ENCODE measurements at places on chromosomes 1 and 21.

GRCh38 chr1:36284517-36284916 is 21.7 kb upstream of the SH3D21 start:
- no peak for DNase-seq

- no peak for DNase-seq
These were observed 81.7 kb downstream of the DNM3 start for GRCh38 chr1:171922999-171923398.

GRCh38 chr21:34345892-34346291 is 17.9 kb upstream of the KCNE2 start:
- no peak for DNase-seq

- DNase-seq, result no peak
These were observed 8.4 kb downstream of the MX2 start for GRCh38 chr21:41369920-41370839.

- DNase-seq, result no peak
These were observed 182.3 kb downstream of the CAMTA1 start for GRCh38 chr1:6967431-6968111.

GRCh38 chr1:151590961-151591360 is 20.9 kb upstream of the SNX27 start:
- no peak for DNase-seq

- DNase-seq, result peak; percentile 47
These were observed at the start of gene JAM2 for GRCh38 chr21:25638660-25639550. TSS of gene JAM2 (plus strand) at chr21:25639258. CDS start at chr21:25639822, 564 bp downstream.

GRCh38 chr1:218392780-218393179 is 47.6 kb downstream of the TGFB2 start:
- no peak for DNase-seq

- no peak for DNase-seq
These were observed 39.1 kb downstream of the IGSF3 start for GRCh38 chr1:116628448-116628847.

DNA sequence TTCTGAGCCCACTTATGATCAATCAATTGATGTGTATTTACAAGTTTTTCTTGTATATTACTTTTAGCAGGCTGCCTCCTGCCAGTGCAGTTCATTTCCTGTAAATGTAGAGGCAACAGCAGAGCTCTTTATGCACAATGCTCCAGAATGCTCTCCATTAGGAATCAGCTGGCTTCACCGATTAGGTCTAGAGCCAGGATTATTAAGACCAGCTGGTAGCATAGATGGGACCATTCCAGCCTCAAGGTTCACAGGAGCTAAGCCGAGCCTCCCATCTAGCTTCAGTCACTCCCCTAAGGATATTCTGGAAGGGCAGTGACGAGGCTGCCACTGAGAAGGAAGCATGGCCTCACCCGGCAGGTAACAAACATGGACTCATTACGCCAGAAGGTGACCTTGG is 36.8 kb downstream of the DHRS3 start:
- DNase-seq, result no peak

- DNase-seq, result no peak
These were observed 208.2 kb downstream of the BACH1 start for GRCh38 chr21:29506947-29507346.

DNA sequence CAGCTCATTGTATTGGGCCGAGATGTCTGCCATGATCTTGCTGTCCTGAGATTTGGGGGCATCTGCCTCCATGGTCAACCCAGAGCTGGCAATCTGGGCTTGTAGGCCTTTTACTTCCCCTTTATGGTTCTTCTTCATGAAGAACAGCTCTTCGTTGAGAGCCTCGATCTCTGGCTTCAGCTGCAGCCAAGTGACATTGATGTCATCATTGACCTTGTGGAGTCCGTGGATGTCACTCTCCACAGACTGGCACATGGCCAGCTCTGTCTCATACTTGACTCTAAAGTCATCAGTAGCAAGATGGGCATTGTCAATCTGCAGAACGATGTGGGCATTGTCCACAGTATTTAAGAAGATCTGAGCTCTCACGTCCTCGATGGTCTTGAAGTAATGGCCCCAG is 29.2 kb downstream of the RAP1A start:
- no peak for DNase-seq

DNA sequence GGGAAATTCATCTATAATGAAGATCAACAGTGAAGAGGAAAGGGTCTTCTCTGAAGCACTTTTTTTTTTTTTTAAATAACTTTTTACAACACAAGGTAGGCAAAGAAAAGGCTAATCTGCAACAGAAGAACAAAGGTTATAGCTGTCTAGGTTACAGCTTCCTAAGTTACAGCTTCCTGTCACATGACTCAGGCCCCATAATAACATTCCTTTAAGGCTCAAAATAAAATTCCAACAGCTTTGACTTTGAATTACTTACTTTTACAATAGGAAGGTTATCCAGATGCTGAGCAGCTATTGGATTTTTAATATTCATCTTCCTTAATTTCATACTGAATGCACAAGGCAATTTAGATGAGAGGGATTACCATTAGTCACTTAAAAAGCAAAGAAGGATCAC is 40.4 kb upstream of the TMEM61 start:
- DNase-seq, result no peak

DNA sequence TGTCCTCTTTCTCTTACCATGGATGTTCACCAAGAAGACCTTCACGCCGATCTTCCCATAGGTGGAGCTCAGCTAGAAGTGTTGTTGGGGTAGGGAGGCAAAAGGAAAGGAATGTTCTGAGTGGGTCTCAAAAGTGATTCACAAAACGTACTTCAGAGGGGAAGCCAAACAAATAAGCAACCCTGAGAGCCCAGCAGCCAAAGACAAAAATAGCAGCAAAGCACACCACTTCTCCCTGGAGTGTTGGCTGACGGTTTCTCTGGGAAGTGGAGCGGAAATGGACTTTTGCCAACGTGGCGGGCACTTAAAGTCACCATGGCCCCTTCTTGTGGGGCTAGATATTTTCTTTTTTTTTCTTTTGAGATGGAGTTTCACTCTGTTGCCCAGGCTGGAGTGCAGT is 23.1 kb downstream of the SLC26A9 start:
- DNase-seq, result peak; percentile 10

DNA sequence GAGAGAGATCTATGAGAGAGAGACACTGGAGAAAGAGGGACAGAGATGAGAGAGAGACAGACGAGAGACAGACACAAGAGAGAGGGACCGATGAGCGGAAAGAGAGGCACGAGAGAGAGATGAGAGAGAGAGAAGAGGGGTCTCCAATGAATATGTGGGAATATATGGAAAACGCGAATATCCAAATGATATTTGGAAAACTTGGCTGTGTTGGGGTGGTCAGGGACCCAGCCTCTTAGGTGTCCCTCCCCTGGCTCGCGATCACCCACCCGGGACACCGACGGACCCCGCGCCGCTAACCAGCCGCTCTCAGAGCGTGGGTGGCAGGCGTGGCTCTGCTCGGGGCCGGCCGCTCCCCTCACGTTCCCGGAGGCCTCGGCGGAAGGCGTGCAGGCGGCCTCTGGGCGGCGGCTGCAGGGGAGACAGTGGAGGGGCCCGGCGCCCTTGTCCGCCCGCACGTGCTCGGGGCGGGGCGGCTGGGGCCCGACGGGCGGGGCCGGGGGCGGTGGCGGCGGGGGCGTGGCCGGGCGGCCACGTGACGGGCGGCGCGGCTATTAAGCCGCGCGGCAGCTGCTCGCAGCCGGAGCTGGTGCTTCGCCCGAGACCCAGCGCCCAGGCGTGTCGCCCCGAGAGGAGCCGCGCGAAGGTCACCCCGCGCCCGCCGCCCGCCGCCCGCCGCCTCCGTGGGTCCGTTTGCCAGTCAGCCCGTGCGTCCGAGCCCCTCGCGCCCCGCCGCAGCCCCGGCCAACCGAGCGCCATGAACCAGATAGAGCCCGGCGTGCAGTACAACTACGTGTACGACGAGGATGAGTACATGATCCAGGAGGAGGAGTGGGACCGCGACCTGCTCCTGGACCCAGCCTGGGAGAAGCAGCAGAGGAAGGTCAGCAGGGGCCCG is at the start of gene ACTN2:
Gene ACTN2, plus strand, starts transcription at position 583 of the 898 bp plus-strand sequence. Its CDS starts 175 bp downstream, at position 758.
- DNase-seq, result peak; percentile 76

- no peak for DNase-seq
These were observed 96.6 kb upstream of the ERRFI1 start for GRCh38 chr1:8122477-8123407.

GRCh38 chr1:206013026-206013795 is 10.0 kb upstream of the RAB7B start:
- DNase-seq, result no peak

- peak; percentile 82 for DNase-seq
These were observed 648 bp downstream of the S100PBP start for GRCh38 chr1:32817815-32818786.

GRCh38 chr1:23354245-23354644 is 10.2 kb upstream of the HNRNPR start:
- no peak for DNase-seq

- peak; percentile 56 for DNase-seq
These were observed 45.9 kb upstream of the CSF3R start for GRCh38 chr1:36528361-36529349.

GRCh38 chr1:160163615-160164014 is 12.2 kb downstream of the ATP1A4 start:
- DNase-seq, result no peak
